ENCODE measurements at places on chromosomes 1 and 21.

DNA sequence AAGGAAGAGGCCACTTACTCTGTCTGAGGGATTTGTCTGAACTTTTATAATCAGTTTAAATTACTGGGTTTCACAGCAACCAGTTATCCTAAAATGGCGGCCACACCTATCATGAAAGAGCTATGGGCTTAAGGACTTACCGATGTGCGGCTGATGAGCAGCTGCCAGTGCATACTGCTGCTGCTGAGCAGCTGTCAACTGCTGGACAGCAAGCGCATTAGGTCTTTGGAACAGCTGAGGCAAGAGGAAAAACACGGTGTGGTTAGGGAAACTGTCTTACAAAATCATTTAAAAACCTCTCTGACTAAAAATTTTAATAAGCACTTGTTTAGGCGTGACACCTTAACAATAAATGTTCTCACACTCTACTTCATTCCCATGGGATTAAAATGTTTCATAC, 72.6 kb upstream of the SDC3 start:
- no peak for DNase-seq

- DNase-seq, result no peak
Measured at GRCh38 chr21:14900611-14901010, 164.2 kb downstream of the NRIP1 start.

GRCh38 chr1:39395357-39395831, 96.0 kb upstream of the BMP8A start:
- DNase-seq, result no peak

DNA sequence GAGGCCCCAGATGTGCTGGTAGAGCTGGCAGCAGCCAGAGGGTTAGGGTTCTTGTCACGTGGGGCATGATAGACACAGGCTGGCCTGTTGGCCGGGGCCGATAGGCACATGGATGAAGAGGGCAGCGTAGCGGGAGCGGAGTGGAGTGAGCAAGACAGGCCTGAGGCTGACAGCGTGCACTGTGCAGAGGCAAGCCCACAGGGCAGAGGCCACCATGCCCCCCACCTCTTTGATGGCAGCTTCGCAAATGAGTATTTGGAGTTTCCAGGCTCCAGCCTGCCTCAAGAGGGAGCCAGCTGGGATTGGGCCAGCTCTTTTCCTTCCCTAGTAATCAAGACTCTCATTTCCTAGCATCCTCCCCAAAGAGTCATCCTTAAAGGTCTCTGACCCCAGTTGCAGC, 43.5 kb downstream of the TMCC2 start:
- DNase-seq, result no peak

DNA sequence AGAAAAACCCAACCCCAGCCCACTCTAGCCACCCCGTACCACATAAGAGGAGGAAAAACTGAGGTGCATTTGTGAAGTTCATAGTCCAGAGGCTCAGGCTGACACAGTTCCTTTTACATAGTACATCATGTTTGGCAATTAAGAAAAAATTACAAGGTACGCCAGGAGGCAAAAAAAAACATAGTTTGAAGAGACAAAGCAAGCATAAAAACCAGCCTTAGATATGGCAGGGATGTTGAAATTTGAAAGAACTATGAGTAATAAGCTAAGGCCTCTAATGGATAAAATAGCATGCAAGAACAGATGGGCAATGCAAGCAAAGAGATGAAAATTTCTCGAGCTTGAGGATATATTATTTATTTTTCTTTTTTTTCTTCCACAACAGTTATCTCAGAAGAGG, 31.9 kb downstream of the MIXL1 start:
- DNase-seq, result no peak

Measured in stimulated activated CD8-positive, alpha-beta memory T cell treated with anti-CD3 and anti-CD28 coated beads, Interleukin-4, amount 100 ng/mL, for 24 hours (primary cell).